ENCODE measurements at places on chromosomes 2 and 18.
A peak's percentile ranks its signal among the peaks of the same experiment; 100 is the strongest.

DNA sequence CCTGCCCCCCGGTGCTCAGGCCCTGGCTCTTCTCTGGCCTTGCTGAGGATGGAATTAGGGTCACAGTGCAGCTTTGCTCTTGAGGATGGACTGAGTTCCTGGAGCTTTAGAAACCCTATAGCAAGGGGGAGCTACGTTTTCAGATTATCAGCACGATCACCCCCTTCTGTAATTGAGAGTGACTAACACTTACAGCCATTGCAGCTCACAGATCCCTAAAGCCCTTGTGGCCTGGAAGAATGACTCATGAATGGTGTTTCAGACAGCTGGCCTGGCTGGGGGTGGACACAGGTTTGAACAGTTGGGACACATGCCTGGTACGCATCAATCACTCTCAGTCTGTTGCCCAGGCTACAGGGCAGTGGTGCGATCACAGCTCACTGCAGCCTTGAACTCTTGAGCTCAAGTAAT, 79.7 kb upstream of the IGFBP5 start:
- DNase-seq = peak; percentile 97

GRCh38 chr2:120319123-120319522, 26.8 kb upstream of the INHBB start:
- DNase-seq = no peak

GRCh38 chr2:19888831-19889230, 13.0 kb downstream of the TTC32 start:
- DNase-seq = no peak

DNA sequence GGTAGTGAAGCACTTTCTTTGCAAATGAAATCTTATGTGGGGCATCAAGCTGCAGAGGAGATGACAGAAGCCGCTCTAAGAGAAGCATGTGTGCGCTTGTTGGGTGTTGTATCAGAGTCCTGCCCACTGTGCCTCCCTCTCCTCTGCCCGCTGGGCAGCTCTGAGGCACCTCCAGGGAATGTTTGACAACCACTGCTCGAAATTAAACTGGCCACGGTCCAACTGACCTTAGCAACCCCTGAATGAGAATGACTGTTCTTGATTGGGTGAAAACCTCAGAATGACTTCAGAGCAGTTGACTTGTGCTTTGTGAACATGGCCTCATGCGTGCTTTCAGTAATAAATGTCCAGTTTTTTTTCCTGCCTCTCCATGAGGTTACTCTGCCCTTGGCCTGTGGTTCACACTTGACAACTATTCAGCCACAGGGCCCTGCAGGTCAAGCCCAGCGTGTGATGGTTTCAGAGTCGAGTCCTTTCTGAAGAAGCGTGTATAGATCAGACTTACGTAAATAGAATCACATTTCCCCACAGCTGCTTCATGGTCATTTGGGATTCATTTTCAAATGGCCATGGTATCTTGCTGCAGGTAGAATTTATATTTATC, 94.9 kb downstream of the SLC4A3 start:
- no peak for DNase-seq

GRCh38 chr18:3454365-3455089, 4.6 kb downstream of the TGIF1 start:
- peak; percentile 73 for DNase-seq
